ENCODE measurements at places on chromosomes 2 and 18.

GRCh38 chr2:121992700-121993099, 237.2 kb downstream of the TSN start:
- DNase-seq, result no peak

DNA sequence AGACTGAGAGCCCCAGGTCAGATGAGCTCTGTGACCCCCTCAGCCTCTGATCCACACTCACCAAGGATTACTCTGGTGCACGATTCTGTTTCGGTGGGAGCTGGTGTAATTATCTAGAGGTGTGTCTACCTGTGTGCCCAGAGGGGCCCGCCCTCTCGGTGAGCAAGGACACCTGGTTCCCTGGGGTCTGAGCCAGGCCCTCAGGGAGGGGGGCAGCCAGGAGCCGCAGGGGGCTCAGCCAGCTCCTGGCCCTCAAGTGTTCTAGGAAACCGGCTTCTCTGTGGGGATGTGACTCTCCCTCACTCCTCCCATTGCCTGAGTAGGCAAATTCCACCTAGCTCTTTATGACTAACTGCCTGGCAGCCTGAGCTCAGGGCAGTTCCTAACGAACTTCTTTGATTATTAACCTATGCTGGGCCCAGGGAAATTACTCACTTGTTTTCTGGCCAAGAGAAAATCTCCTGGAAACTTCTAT, 17.4 kb downstream of the AGAP1 start:
- peak; percentile 72 for DNase-seq

DNA sequence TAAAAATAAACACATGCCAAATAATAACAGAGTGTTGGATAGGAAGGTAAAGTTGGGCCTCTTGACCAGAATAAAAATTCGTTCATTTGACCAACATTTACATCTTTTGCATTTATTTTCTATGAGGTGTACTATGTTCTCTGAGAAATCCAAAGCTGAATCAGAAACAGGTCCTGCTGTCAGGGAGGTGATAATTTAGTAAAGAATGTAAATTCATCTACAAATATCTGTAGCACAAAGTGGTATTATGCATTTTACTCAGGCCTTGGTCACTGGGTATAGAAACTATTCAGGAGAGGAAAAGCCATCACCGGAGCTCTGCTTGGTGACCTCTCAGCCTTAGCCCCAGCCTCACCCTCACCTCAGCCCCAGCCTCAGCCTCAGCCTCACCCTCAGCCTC, 208.9 kb downstream of the SPP2 start:
- no peak for DNase-seq

DNA sequence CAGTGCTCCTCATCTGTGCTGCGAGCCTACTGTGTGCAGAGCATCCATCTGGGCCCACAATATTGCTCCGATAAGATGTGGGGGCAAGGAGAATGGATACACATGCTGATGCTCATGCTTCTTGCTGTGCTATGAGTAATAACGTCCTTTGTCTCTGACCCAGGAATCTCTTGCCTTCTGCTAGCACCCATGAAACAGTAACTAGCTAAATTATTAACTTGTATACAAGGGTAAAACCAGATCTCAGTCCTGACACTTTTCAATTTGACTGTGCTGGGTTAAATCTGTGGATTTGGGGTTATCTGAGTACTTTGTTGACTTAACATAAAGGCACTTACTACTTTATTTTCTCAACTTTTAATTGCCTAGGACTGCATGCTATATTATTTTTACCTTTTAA, 357.6 kb downstream of the SLC4A3 start:
- no peak for DNase-seq

DNA sequence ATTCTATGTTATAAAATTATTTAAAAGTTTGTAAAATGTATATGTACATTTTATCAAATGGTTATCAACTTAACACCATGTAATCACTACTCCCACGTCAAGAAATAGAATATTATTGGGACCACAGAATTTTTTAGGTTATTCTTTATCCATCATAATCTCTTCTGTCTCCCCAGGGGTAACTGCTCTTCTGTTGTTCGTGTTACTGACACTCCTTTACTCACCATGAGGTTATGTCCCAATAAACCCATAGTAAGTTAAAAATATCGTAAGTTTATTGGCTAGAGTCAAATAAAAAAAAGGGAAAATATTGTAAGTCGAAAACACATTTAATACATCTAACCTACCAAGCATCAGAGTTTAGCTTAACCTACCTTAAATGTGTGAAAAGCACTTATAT, 14.0 kb downstream of the OTX1 start:
- DNase-seq, result no peak
